ENCODE measurements at places on chromosomes 13 and 19. TPM values are rescaled to one million over a fixed set of nuclear protein-coding genes. Genes with fewer than 3 reads are reported as not detected.
A peak's percentile ranks its signal among the peaks of the same experiment; 100 is the strongest.

The B3GNT8 gene
- not detected for total RNA-seq

The SULT2A1 gene
- total RNA-seq = 0.27 TPM

The PDX1 gene
- 1.7 TPM for total RNA-seq

The GGN gene
- total RNA-seq = 0.47 TPM

The C19orf85 gene
- total RNA-seq = 0.34 TPM

The ADAT3 gene
- 15.9 TPM for total RNA-seq

The RPL36 gene
- 1,504 TPM for total RNA-seq

The FGF22 gene
- total RNA-seq = 1.5 TPM

The REEP6 gene
- 53.9 TPM for total RNA-seq

- no peak for DNase-seq
- H3K36me3 ChIP-seq = no peaks in the 10 kb centered on the region
- H3K27me3 ChIP-seq = no peaks in the 10 kb centered on the region
- H3K4me3 ChIP-seq = no peak overlapping the region
- peaks cover 6% of the 10 kb centered on the region for H3K4me1 ChIP-seq
These were observed 14.0 kb downstream of the ELF1 start for GRCh38 chr13:41004875-41005693.

GRCh38 chr13:114285166-114285808 lies 3.9 kb downstream of the UPF3A start:
- H3K4me3 ChIP-seq = no peak overlapping the region
- peaks cover 9% of the 10 kb centered on the region for H3K4me1 ChIP-seq
- no peaks in the 10 kb centered on the region for H3K27me3 ChIP-seq
- H3K27ac ChIP-seq = no peak overlapping the region

DNA sequence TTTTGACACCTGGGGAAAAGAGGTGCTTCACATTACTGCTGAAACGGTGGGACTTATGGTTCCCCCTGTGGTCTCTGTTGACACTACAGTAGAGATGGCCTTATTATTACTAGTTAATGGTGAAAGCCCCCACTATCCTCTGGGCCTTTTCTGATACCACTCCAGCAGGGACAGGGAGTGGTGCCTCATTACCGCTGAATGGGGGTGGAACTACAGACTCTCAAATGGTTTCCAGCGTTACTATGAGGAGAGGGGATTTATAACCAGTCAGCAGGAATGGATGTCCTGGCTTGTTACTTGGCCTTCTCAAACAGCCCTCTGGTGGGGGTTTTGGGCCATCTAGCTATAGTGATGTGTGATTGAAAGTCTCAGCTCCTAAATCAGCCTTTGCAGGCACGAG lies 96.7 kb upstream of the DIAPH3 start:
- H3K36me3 ChIP-seq = no peaks in the 10 kb centered on the region
- H3K27me3 ChIP-seq = no peaks in the 10 kb centered on the region
- no peak for DNase-seq
- H3K4me3 ChIP-seq = no peak overlapping the region

DNA sequence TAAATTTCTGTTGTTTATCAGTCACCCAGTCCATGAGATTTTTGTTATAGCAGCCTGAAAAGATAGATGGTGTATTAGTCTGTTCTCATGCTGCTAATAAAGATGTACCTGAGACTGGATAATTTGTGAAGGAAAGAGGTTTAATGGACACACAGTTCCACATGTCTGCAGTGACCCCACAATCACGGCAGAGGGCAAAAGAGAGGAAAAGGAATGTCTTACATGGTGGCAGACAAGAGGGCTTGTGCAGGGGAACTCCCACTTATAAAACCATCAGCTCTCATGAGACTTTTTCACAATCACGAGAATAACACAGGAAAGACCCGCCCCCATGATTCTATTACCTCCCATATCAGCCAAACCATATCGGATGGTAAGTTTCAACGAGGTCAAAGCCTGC lies 309.2 kb downstream of the LIG4 start:
- H3K27ac ChIP-seq = no peak overlapping the region
- H3K4me3 ChIP-seq = no peak overlapping the region
- no peaks in the 10 kb centered on the region for H3K4me1 ChIP-seq

- peak overlapping the region; percentile 79 for H3K4me3 ChIP-seq
- H3K4me1 ChIP-seq = peaks cover 10% of the 10 kb centered on the region
- peak; percentile 66 for DNase-seq
- no peaks in the 10 kb centered on the region for H3K27me3 ChIP-seq
- peak overlapping the region; percentile 97 for H3K27ac ChIP-seq
- peaks cover 11% of the 10 kb centered on the region for H3K36me3 ChIP-seq
These were observed 1.5 kb downstream of the ZIC5 start for GRCh38 chr13:99969919-99970650.

DNA sequence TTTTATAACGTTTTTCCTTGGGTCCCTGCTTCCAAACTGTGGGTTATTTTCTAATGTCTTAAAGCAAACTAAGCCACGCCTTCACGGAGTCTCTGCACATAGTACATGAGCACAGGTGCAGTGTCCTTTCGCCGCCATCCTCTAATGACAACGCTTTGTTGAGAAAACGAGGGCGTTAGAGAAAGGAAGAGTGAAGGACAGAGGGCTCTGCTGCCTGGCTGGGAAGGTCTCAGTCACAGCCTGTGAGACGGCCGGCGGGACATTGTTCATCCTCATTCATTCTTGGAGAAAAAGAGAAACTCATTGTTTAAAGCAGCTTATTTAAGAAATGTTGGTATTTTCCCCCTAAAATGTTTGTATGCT lies 9.5 kb downstream of the IL17D start:
- H3K36me3 ChIP-seq = no peaks in the 10 kb centered on the region
- H3K4me3 ChIP-seq = peak overlapping the region; percentile 6
- H3K4me1 ChIP-seq = peaks cover 23% of the 10 kb centered on the region
- H3K27ac ChIP-seq = no peak overlapping the region
- no peak for DNase-seq

- peaks cover 4% of the 10 kb centered on the region for H3K27me3 ChIP-seq
- H3K4me1 ChIP-seq = peaks cover 22% of the 10 kb centered on the region
- H3K4me3 ChIP-seq = no peak overlapping the region
- DNase-seq = no peak
- no peaks in the 10 kb centered on the region for H3K36me3 ChIP-seq
These were observed 2.7 kb downstream of the CYP4F12 start for GRCh38 chr19:15675560-15675959.

GRCh38 chr13:40597735-40598365 lies 68.6 kb downstream of the FOXO1 start:
- no peaks in the 10 kb centered on the region for H3K36me3 ChIP-seq
- H3K27me3 ChIP-seq = no peaks in the 10 kb centered on the region
- 0 out of 2 replicates have a peak, but pooled peaks cover 2% of the 10 kb centered on the region for H3K4me1 ChIP-seq
- no peak overlapping the region for H3K27ac ChIP-seq
- no peak overlapping the region for H3K4me3 ChIP-seq
- no peak for DNase-seq

DNA sequence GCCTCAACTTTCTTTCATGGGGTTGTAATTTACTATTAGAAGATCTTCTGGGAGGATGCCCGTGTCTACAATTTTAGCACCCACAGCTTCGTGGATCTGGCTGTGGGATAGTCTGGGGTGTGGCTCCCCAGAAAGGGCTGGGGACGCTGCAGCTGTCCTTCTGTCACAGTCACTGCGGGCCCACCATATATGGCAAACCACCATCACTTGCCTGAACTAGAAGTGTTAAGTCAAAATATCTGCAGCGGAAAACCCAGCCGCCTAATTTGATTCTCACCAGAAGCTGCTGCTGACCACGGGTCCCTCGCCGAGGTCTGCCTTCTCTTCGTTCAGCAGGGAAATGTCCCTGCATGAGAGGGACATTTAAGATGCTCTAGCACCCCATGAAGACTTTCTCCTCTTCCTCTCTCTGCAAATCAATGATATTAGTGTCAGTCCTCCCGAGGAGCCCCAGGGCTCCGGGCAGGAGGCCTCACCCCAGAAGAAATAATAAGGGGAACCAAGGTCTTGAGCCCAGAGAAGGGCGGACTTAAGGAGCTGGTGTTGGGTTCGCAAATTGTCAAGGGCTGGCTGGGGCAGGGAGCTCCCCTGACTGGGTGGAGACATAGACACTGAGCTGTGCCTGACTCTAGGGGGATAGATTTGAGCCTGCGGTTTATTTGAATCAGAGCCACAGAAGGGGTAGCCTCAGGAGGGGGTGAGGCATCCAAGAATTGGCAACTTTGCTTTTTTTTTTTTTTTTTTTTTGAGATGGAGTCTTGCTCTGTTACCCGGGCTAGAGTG lies 3.0 kb upstream of the MATK start:
- no peak overlapping the region for H3K4me3 ChIP-seq
- DNase-seq = no peak
- H3K36me3 ChIP-seq = no peaks in the 10 kb centered on the region

GRCh38 chr13:114319441-114319913 lies 5.2 kb downstream of the CHAMP1 start:
- no peak for DNase-seq
- no peaks in the 10 kb centered on the region for H3K4me1 ChIP-seq
- no peak overlapping the region for H3K27ac ChIP-seq
- no peaks in the 10 kb centered on the region for H3K27me3 ChIP-seq
- H3K36me3 ChIP-seq = peaks cover 30% of the 10 kb centered on the region
- H3K4me3 ChIP-seq = no peak overlapping the region

DNA sequence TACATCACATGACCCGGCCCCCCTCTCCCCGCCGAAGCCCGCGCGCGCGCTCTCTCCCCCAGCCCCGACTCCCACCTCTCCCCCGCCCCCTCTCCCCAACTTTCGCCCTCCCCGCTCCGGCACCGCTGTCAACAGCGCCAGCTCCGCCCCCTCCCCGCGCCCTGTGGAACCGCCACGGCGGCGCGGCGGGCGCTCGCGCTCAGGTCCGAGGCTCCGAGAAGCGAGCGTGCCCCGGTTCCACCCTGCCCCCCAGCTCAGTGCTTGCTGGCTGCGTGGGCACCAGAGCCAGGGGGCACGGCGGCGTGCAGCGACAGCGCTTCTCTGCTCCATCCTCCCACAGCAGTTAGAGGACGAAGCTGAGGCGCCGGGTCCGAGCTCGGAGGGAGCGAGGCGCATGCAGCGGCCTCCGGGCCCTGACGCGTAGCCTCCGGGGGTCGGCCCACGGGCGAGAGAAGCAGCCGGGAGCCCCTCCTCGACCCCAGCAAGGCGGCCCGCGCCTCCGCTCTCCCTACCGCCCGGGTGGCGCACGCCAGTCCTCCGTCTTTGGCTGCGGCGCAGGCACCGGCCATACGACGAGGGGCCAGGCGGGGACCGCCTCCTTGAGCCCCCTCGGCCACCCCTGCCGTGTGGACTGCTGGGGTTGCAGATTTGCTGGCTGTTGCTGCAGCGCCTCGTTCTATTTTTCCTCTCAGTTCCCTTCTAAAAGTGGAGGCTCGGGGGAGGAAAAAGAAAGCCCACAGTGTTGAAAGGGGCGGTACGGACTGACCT lies 109.5 kb downstream of the KCNRG start:
- no peak for DNase-seq
- H3K36me3 ChIP-seq = no peaks in the 10 kb centered on the region

DNA sequence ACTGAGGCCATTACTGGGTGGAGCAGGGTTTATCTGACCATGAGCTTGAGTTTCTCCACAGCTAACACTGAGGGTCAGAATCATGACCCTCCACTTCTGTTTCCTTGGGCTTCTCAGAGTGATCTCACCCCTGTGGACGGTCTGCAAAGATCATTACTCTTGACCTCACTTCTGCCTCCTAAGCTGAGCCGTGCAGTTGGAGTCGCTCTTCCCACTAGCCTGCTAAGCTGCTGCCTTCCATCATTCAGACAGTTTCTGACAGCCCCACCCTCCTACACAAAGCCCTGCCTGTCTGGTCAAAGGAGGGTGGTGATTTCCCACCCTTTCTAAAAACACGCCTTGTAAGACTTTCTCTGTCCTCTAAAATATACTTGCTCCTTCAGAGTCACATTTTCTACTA lies 9.3 kb upstream of the FRY start:
- no peak overlapping the region for H3K27ac ChIP-seq
- no peak overlapping the region for H3K4me3 ChIP-seq
- H3K27me3 ChIP-seq = no peaks in the 10 kb centered on the region
